ENCODE measurements at places on chromosomes 1 and 21.

- peak; percentile 10 for DNase-seq
Measured at GRCh38 chr1:161473348-161473747, 31.9 kb upstream of the FCGR2A start.

GRCh38 chr21:39115576-39116235 lies 67.5 kb downstream of the PSMG1 start:
- DNase-seq: no peak

GRCh38 chr1:12516741-12517140 lies 101.3 kb downstream of the DHRS3 start:
- no peak for DNase-seq

GRCh38 chr1:192601143-192601542 lies 25.6 kb downstream of the RGS1 start:
- no peak for DNase-seq

DNA sequence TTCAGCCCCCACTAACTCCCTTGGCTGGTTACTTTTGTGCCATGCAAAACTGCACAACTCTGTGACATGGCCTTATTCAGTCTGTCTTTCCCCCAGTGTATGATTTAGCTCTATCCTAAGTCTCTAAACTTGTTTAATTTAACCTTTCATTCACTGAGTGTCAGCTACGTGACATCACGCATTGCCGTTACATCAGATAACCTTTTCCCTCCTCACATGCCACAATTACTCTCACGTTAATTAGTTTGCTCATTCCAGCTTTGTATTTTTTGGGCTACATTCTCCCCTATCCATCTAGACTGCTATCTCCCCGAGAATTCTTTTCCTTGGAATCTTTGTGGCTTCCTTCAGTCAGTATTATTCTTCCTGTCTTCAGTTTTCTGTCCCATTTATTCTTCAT lies 29.4 kb upstream of the TMCO2 start:
- no peak for DNase-seq

DNA sequence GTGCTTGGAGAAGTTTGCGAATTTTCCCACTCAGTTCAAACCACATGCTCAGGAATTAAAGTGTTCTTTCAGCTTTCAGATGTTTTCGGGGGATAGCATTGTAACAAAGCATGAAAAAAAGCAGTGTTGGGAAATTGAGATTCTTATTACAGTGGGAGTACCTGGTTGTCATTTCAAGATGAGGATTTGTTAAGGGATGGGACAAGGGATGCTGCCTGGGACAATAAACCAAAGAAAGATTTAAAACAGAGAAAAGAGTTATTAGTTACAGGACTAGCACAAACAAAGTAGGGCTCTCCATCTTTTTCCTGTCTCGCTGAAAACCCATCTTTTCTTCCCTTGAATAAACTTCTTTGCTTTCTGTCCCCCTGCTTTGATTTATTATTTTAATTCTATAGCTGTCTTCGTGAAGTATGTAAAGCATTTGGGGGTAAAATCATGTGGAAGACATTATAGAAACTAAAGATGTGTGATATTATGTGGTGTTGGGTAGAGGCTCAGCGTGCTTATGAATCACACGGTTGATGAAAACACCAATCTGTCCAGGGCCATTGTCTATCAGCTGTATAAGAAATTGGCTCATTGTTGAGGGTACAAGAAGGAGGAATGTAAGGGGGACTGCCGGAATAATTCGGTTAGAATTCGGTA lies 277.6 kb downstream of the KIF26B start:
- DNase-seq: no peak

- DNase-seq: no peak
Measured at GRCh38 chr21:42629933-42630589, 23.4 kb upstream of the PDE9A start.

GRCh38 chr1:10950316-10951172 lies 61.9 kb upstream of the TARDBP start:
- DNase-seq: no peak

GRCh38 chr1:191592039-191592438 lies 566.2 kb upstream of the RGS18 start:
- no peak for DNase-seq

Data from HAP-1 (cell line).